ENCODE measurements at places on chromosomes 13 and 19. TPM values are rescaled to one million over a fixed set of nuclear protein-coding genes. Genes with fewer than 3 reads are reported as not detected.
A peak's percentile ranks its signal among the peaks of the same experiment; 100 is the strongest.

DCT gene
- 0.41 TPM for total RNA-seq

PALM3 gene
- 0.41 TPM for total RNA-seq

CABP5 gene
- total RNA-seq: not detected

CYP4F8 gene
- not detected for total RNA-seq

ZNF723 gene
- not detected for total RNA-seq

NTN5 gene
- 1.2 TPM for total RNA-seq

VSTM2B gene
- 0.41 TPM for total RNA-seq

TNFSF13B gene
- total RNA-seq: 2.0 TPM

POU2F2 gene
- total RNA-seq: 2.5 TPM

ZNF28 gene
- total RNA-seq: 8.2 TPM

SLC25A41 gene
- total RNA-seq: not detected

DNA sequence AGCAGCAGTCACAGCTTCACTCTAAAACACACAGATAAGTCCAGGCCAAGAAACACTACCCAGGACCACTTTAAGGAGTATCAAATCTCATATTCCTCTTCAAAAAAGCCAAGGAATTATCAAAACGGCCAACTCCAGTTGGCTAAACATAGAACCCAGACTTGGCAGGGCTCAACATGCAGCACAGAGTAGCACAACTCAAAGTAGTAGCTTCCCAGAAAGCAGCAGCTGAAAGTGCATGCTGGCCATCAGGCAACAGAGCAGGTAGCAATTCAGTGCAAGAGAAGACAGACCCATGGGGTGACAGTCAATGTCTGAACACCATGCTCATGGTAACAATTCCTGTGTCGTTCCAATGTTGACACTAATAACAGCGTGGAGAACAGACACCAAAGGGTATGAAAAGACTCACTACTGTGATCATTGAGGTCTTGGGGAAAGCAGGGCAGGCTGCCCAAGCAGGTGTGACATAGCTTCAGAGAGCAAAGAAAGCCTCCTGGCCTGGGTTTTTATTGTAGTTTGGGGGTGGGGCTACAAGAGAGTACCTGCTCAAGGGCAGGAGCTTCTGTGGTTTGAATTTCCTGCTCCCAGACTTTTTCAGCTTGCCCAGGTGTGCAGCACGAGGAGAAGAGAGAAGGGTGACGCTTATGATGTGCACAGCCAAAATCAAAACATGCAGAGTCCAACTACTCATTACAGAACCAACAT is 6.2 kb downstream of the ZNF709 start:
- no peak overlapping the region for H3K4me3 ChIP-seq
- H3K4me1 ChIP-seq: no peaks in the 10 kb centered on the region
- no peak for DNase-seq

GRCh38 chr13:39881887-39882286 is 226.4 kb downstream of the COG6 start:
- no peak overlapping the region for H3K4me3 ChIP-seq
- DNase-seq: no peak
- no peaks in the 10 kb centered on the region for H3K4me1 ChIP-seq
- no peak overlapping the region for H3K27ac ChIP-seq

DNA sequence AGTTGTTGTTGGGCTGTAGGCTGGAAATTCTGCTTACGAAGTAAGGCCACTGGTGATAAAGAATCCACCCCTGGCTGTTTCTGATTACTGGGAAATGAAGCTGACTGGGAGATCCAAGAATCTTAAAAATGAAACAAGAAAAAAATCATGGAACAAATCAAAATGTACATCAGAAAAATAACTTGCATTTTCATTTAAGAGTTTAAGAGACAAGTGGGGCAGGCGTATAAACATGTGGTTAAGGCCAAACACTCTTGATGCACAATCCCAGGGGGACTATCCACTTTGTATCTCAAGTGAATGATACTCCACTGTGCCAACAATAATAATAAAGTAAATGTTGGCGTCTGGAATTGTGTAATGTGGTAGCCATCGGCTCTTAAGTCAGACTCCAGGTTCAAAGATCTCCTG is 24.6 kb downstream of the ZMYM5 start:
- no peaks in the 10 kb centered on the region for H3K36me3 ChIP-seq
- H3K4me3 ChIP-seq: no peak overlapping the region
- H3K27ac ChIP-seq: no peak overlapping the region
- no peaks in the 10 kb centered on the region for H3K27me3 ChIP-seq

GRCh38 chr13:90951663-90952062 is 395.8 kb upstream of the MIR17HG start:
- DNase-seq: no peak
- H3K4me3 ChIP-seq: no peak overlapping the region
- no peak overlapping the region for H3K27ac ChIP-seq
- no peaks in the 10 kb centered on the region for H3K36me3 ChIP-seq
- H3K4me1 ChIP-seq: no peaks in the 10 kb centered on the region
- H3K27me3 ChIP-seq: no peaks in the 10 kb centered on the region

DNA sequence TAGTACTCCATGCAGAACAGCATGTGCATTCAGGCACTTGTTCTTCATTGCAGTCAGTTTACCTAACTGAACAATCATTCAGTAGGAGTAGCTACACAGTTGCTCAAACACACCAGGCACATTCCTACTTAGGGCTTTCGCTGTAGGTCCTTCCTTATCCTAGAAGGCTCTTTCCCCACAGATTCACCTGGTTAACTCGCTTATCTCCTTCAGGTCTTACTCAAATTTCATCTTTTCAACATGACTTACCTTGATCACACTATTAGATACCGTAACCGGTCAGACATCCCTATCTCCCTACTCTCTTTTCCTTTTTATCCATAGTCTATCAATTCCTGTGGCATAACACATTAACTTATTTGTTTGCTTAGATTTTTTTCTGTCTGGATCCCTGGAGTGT is 14.6 kb downstream of the EDNRB start:
- H3K36me3 ChIP-seq: no peaks in the 10 kb centered on the region
- no peaks in the 10 kb centered on the region for H3K27me3 ChIP-seq
- H3K27ac ChIP-seq: no peak overlapping the region
- DNase-seq: no peak

DNA sequence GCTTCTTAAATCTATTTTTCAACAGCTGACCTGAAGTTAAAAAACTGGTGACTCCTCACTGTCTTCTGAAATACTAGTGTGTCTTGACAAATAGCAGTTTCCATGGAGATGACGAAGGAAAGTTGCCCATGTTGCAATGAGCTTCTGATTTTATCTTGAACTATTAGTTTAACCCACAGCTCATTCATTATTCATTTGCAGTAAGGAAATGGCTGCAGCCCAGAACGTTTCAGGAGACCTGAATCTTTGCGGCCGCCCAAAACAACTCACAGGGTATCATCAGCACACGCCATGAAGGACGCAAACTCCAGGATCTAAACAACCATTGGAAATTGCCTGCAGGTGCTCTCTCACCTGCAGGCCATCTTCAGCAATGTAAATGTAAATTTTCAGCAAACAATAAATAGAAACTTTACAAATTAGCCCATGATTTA is 142.5 kb downstream of the DCLK1 start:
- H3K4me1 ChIP-seq: peaks cover under 1% of the 10 kb centered on the region
- H3K27ac ChIP-seq: no peak overlapping the region
- no peak overlapping the region for H3K4me3 ChIP-seq
- DNase-seq: no peak
- no peaks in the 10 kb centered on the region for H3K27me3 ChIP-seq

DNA sequence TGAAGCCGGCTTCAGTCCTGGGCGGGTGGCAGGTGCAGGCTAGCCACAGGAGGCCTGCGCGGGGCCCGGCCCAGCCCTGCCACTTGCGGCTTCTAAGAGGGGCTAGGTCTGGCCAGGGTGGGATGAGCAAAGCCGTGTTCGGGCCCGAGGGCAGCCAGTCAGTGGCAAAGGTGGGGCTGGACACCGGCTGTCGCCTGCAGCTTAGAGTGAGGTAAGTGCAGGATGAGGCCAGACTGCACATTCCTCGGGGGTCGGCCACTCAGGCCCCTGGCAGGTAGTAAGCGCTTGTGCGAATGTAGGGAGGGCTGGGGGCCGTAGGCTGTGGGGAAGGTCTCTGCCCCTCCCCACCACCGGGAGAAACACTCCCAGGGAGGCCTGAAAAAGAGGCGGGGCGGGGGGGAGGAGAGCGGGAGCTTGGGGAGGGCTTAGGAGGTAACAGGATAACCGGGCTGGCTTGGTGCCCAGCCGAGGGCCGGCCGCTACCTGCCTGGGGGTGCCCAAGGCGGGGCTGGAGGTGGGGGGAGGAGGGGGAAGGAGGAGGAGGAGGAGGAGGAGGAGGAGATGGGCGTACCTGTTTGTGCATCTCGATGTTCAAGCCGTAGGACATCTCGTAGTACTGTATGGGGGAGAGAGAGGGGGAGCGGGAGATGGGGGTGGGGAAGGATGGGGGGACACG is 6.4 kb downstream of the TLE5 start:
- peaks cover 17% of the 10 kb centered on the region for H3K36me3 ChIP-seq
- no peaks in the 10 kb centered on the region for H3K27me3 ChIP-seq
- H3K4me1 ChIP-seq: peaks cover 58% of the 10 kb centered on the region
- DNase-seq: no peak
- peak overlapping the region; percentile 86 for H3K27ac ChIP-seq

- no peaks in the 10 kb centered on the region for H3K36me3 ChIP-seq
- no peak overlapping the region for H3K4me3 ChIP-seq
- peaks cover 34% of the 10 kb centered on the region for H3K4me1 ChIP-seq
Observed at GRCh38 chr13:40275636-40276035, 390.8 kb downstream of the FOXO1 start.

DNA sequence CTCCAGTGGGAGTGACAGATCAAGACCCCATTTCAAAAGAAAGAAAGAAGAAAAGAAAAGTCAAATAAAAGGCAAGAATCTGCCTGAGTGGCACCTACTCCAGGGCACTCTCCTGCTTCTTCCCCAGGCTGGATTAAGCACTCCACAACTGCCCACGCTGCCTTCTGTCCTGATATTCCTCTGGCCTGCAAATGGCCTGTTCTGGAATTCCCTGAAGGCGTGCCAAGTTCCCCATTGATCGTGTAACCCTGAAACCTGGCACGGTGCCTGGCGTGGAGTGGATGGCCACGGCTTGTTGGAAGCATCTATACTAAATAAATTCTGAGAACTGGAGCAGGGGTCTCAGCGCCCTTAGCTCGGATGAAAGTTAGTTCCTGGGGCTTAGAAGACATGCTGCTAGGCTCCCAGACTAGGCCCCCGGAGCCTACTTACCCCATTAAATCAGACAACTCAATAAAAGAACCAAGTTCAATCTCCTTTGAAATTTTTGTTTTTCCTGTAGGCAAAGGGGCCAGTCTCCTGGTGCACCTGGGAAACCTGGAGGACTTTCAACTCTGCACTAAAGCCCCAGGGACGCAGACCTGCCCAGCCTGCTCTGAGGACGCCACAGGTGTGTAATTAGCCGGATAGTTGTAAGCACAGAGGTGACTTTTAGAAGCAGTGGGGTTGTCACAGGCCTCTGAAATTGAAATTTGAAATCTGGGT is 21.9 kb downstream of the ANKRD27 start:
- no peaks in the 10 kb centered on the region for H3K27me3 ChIP-seq
- peak; percentile 85 for DNase-seq
- H3K4me1 ChIP-seq: peaks cover 20% of the 10 kb centered on the region

GRCh38 chr13:24745861-24746617 is 17.9 kb upstream of the RNF17 start:
- H3K27ac ChIP-seq: no peak overlapping the region
- H3K4me1 ChIP-seq: peaks cover 22% of the 10 kb centered on the region
- DNase-seq: no peak
- no peaks in the 10 kb centered on the region for H3K36me3 ChIP-seq
- no peak overlapping the region for H3K4me3 ChIP-seq
- H3K27me3 ChIP-seq: peaks cover 16% of the 10 kb centered on the region

GRCh38 chr19:11019824-11020223 is 59.0 kb downstream of the SMARCA4 start:
- H3K4me1 ChIP-seq: no peaks in the 10 kb centered on the region
- H3K4me3 ChIP-seq: no peak overlapping the region
- no peaks in the 10 kb centered on the region for H3K27me3 ChIP-seq
- peaks cover 100% of the 10 kb centered on the region for H3K36me3 ChIP-seq
- H3K27ac ChIP-seq: no peak overlapping the region
- DNase-seq: no peak

DNA sequence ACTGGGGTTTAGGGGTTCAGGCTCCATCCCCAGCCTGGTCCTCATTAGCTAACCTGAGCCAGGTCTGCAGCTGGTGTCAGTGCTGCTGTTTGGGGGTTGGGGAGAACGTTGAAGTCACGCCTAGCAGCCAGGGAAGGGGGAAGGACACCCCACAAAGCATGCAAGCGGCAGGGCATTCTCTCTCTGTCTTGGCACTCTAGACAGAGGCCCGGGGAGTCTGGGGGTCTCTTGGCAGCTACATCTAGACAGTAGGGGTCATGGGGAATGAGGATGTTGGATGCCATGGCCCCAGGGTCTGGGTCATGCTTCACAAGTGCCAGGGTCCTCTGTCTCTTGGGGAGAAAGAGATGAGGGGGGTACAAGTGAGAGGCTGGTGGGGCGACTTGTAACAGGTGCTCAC is 2.6 kb downstream of the ERICH4 start:
- no peak overlapping the region for H3K27ac ChIP-seq
- no peak for DNase-seq
- H3K27me3 ChIP-seq: no peaks in the 10 kb centered on the region
- no peaks in the 10 kb centered on the region for H3K4me1 ChIP-seq

DNA sequence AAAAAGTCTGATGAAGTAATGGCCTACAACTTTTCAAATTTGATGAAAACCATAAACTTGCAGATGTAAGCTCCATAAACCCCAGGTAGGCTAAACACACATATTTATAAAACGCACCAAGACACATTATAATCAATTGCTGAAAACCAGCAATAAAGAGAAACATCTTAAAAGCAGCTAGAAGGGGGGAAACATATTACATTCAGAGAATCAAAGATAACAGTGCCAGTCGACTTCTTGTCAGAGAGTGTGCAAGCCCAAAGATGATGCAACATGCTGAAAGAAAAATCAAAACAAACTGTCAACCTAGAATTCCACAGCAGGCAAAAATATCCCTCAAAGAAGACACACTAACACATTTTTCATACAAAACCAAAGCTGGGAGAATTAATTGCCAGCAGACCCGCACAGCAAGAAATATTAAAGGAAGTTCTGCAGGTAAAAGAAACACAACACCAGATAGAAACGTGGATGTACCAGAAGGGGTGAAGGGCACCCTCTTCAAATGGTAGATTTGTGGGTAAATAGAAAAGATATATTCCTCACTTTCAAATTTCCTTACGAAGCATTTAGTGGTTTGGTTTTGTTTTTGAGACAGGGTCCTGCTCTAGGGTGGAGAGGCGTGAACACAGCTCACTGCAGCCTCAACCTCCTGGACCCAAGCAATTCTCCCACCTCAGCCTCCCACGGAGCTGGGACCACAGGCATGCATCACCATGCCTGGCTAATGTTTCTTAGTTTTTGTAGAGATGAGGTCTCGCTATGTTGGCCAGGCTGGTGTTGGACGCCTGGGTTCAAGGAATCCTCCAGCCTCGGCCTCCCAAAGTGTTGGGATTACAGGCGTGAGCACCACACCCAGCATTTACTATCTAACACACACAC is 16.5 kb upstream of the ATP1A3 start:
- H3K4me3 ChIP-seq: no peak overlapping the region
- H3K27ac ChIP-seq: no peak overlapping the region
- no peak for DNase-seq
- no peaks in the 10 kb centered on the region for H3K4me1 ChIP-seq

GRCh38 chr19:12155324-12155860 is 1.1 kb downstream of the ZNF625 start:
- peak overlapping the region; percentile 81 for H3K27ac ChIP-seq
- H3K4me3 ChIP-seq: peak overlapping the region; percentile 61
- H3K36me3 ChIP-seq: no peaks in the 10 kb centered on the region

- no peak overlapping the region for H3K4me3 ChIP-seq
- no peaks in the 10 kb centered on the region for H3K4me1 ChIP-seq
- no peak for DNase-seq
- H3K27me3 ChIP-seq: no peaks in the 10 kb centered on the region
- no peak overlapping the region for H3K27ac ChIP-seq
Observed at GRCh38 chr19:40238775-40239174, 12.3 kb upstream of the CCNP start.

- no peaks in the 10 kb centered on the region for H3K4me1 ChIP-seq
- H3K4me3 ChIP-seq: no peak overlapping the region
Observed at GRCh38 chr19:12224676-12225075, 61.8 kb downstream of the ZNF136 start.
